Right atrium auricular region (tissue), 2 donors: ENCODE measurements at places on chromosomes 6 and 20. TPM values are rescaled to one million over a fixed set of nuclear protein-coding genes. Genes with fewer than 3 reads are reported as not detected.
A peak's percentile ranks its signal among the peaks of the same experiment; 100 is the strongest.

SLC32A1 gene
- not detected for total RNA-seq

FAM217B gene
- total RNA-seq = 7.9 TPM

SPATA25 gene
- 1.1 TPM for total RNA-seq

LAMA2 gene
- 166 TPM for total RNA-seq

CENPW gene
- total RNA-seq = not detected

OOEP gene
- not detected for total RNA-seq

C4A gene
- total RNA-seq = 175 TPM

TBXT gene
- not detected for total RNA-seq

C6orf52 gene
- total RNA-seq = not detected

CDH4 gene
- 0.94 TPM for total RNA-seq

ISM1 gene
- total RNA-seq = 0.59 TPM

DNA sequence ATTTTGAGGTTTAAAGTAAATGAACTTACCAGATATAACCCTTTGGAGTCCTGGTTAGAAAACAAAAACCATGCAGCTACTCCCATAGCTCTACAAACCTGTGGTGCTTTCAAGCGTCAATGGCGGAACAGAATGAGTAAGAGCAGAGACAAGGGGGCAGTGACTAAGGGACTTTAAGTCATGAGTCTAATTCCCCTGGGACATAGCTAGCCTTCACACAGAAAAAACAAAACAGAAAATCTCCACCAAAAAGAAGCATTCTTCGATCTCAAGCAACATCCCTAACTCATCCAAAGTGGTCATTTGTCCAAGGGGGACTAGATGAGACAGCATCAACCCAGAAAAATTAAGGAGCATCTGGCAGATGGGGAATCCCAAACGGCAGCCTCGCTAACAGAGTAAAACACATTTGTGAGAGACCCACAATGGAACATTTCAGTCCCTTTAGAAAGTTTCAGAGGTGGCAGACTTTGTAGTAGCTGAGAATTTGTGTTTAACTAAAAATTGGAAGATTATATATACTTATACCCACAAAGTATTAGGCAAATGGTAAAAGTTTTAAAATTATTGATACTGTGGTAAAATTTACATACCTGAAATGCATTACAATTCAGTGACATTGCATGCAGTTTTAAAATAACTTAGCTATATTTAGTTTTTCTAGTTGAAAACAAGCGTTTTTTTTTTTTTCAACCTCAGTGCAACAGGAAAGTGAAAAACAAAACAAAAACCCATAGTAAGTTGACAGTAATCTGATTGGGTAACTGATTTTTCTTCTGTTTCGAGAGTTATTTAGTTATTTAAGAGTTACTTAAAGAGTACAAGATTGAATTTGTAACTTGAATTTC lies 67.5 kb downstream of the KCNQ5 start:
- DNase-seq = no peak
- no peaks in the 10 kb centered on the region for H3K4me1 ChIP-seq
- H3K27ac ChIP-seq = no peak overlapping the region
- H3K27me3 ChIP-seq = no peaks in the 10 kb centered on the region
- no peaks in the 10 kb centered on the region for H3K36me3 ChIP-seq

- no peak overlapping the region for H3K4me3 ChIP-seq
- H3K4me1 ChIP-seq = no peaks in the 10 kb centered on the region
- no peak overlapping the region for H3K27ac ChIP-seq
- DNase-seq = no peak
These were observed 38.6 kb upstream of the KCNG1 start for GRCh38 chr20:51061418-51062045.

DNA sequence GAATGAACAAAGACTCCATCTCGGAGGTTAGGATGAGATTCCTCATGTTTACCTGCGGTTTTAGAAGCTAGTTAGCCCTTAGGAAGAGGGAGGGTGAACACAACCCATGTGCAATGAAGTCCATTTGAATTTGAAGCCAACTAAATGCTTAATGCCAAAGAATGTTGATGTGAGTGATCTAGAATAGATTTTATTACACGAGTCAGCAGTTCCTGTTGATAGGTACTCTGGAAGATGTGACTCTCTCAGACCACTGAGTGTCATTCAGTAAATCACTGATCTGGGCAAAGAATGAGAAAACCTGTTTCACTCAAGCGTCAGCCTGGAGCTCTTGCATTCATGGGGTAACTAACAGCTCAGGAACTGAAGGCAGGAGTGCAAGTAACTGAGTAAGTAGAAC lies 106.3 kb downstream of the TBC1D7 start:
- no peak overlapping the region for H3K4me3 ChIP-seq
- H3K4me1 ChIP-seq = peaks cover 8% of the 10 kb centered on the region
- no peak for DNase-seq
- H3K27ac ChIP-seq = no peak overlapping the region
- H3K27me3 ChIP-seq = no peaks in the 10 kb centered on the region

- no peaks in the 10 kb centered on the region for H3K36me3 ChIP-seq
- H3K27me3 ChIP-seq = no peaks in the 10 kb centered on the region
- no peak for DNase-seq
- peak overlapping the region; percentile 74 for H3K4me3 ChIP-seq
- peak overlapping the region; percentile 91 for H3K27ac ChIP-seq
These were observed 1.4 kb downstream of the BACH2 start for GRCh38 chr6:90294989-90295853.

DNA sequence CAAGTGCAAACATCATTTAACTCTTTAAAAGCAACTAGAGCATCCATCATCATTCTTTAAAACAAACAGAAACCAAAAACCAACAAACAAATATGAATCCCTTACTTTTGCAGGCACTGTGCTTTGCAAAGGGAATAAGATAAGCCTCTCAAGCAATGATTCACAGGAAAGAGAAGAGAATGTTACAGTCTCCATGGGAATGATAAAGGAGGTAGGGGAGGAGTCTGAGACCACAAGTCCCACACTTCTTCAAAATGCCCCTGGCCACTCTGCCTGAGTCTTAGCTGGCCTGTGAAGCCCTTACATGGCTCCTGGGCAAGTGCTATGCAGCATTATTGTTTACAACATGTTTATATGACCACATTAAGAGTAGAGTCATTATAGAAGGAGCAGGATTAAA lies 257.7 kb upstream of the MARCKS start:
- no peak for DNase-seq
- H3K4me3 ChIP-seq = no peak overlapping the region
- H3K4me1 ChIP-seq = no peaks in the 10 kb centered on the region
- H3K27ac ChIP-seq = no peak overlapping the region
- no peaks in the 10 kb centered on the region for H3K36me3 ChIP-seq
- no peaks in the 10 kb centered on the region for H3K27me3 ChIP-seq

DNA sequence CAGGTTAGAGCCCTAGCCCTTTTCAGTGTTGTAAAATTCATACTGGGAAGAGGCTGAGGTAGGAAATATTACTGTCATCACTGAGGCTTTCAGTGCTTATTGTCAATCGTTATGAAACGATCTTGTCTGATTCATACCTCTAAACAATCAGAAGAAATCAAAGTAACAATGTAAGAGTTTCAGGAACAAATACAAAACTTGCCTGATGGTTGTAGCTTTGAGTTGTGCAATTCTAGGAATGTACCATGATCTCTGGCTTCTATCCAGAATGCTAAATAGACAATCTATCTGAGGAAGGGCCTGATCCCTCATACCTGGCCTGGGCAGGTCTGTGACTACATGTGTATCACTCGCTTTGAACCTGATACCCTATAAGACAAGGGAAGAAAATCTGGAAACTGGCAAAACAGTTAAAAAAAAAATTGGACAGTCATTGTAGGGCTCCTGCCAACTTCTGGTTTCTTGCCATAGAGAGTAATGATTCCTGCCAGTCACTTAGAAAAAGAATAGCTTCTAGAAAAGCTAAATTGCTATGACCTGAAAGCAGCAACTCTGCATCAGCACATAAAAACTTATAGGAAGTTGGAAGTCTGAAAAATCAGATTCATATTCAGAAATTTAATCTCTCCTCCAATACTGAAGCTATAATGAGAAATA lies 234.7 kb downstream of the BTBD9 start:
- no peak for DNase-seq
- H3K27ac ChIP-seq = no peak overlapping the region
- H3K27me3 ChIP-seq = no peaks in the 10 kb centered on the region
- H3K4me1 ChIP-seq = peaks cover 12% of the 10 kb centered on the region

DNA sequence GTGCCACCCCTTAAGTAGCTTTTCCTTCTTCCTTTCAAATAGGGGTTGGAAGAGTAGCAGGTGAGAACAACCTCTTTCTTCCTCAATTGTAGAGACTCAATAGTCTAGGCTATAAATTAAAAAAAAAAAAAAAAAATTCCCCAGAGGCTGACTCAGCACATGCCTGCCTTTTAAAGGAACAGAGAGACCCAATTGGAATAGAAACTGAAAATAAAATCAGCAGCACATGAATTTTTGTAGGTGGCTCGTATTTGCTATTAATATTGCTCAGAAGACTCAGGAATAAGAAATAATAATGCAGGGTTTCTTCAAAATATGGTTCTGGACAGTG lies 19.3 kb downstream of the TOP1 start:
- H3K36me3 ChIP-seq = no peaks in the 10 kb centered on the region
- peak overlapping the region; percentile 49 for H3K27ac ChIP-seq
- H3K4me3 ChIP-seq = peak overlapping the region; percentile 21
- no peak for DNase-seq
- no peaks in the 10 kb centered on the region for H3K4me1 ChIP-seq

DNA sequence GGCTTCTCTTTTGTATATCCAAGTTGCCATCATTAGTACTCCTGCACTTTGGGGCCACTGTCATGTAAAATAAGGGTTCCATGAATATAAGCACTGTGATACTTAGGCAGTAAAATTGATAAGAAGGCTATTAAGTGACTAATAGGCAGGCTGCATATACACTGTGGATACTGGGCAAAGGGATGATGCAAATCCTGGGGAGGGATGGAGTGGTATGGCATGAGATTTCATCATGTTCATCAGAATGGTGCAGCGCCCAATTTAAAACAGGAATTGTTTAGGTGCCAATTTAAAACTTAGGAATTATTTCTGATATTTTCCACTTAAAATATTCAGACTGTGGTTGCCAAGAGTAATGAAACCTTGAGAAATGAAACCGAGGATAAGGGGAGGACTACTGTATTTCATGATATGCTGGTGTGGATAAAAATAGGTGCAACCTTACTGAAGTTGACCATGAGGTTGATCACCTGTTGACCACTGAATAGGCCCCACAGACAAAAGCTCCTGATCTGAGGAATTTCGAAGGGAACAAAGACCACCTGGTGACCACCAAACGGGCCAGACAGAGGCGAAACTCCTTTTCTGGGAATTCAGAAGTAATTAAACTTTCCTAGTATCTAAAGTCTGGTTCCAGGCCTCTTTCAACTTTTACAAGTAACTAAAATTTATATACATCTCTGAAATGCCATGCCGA lies 4.9 kb upstream of the TRIM39 start:
- no peak overlapping the region for H3K4me3 ChIP-seq
- peaks cover 34% of the 10 kb centered on the region for H3K4me1 ChIP-seq
- no peak overlapping the region for H3K27ac ChIP-seq
- DNase-seq = no peak

GRCh38 chr6:149443411-149444181 lies 41.2 kb downstream of the ZC3H12D start:
- no peak overlapping the region for H3K4me3 ChIP-seq
- H3K4me1 ChIP-seq = no peaks in the 10 kb centered on the region
- no peaks in the 10 kb centered on the region for H3K36me3 ChIP-seq
- DNase-seq = no peak

DNA sequence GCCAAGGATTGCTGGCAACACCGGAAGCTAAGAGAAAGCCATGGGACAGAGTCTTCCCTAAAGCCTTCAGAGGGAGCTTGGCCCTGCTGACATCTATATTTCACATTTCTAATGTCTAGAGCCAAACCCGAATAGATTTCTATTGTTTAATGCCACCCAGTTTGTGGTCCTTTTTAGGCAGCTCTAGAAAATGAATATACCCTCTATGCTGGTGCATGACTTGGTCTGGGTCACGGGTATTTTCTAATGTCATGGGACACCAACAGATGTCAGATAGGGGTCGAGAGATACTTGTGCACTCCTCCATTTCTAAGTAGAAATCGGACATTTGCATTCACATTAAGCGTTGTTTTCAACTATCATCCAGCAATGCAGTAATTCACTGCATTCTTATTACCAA lies 37.0 kb upstream of the SOX4 start:
- H3K4me3 ChIP-seq = no peak overlapping the region
- DNase-seq = no peak
- H3K27ac ChIP-seq = no peak overlapping the region

DNA sequence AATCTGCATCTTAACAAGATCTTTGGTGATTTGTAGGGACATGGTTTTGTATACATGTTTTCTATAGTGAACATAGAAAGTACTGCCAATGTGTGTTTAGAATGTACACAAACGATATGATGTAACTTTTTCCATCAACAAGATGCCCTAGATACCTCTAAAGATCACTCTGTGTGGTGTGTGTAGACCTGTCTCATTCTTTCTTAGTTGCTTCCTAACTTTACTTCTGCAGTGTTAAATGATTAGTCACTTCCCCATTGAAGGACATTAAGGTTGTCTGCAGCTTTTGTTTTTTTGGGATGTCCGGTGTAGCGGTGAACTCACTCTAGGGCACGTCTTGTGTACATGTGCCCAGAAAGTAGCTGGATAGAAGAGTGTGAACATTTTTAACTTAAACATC lies 35.9 kb downstream of the CDYL start:
- no peaks in the 10 kb centered on the region for H3K4me1 ChIP-seq
- no peak overlapping the region for H3K4me3 ChIP-seq
- no peaks in the 10 kb centered on the region for H3K36me3 ChIP-seq
- no peak for DNase-seq
- H3K27me3 ChIP-seq = no peaks in the 10 kb centered on the region

- no peak overlapping the region for H3K4me3 ChIP-seq
- no peaks in the 10 kb centered on the region for H3K27me3 ChIP-seq
- DNase-seq = peak; percentile 86
- peaks cover 5% of the 10 kb centered on the region for H3K36me3 ChIP-seq
- peaks cover 76% of the 10 kb centered on the region for H3K4me1 ChIP-seq
These were observed 19.4 kb downstream of the PKIG start for GRCh38 chr20:44601801-44602204.

- H3K4me1 ChIP-seq = no peaks in the 10 kb centered on the region
- no peaks in the 10 kb centered on the region for H3K36me3 ChIP-seq
- no peak for DNase-seq
- H3K4me3 ChIP-seq = no peak overlapping the region
- no peaks in the 10 kb centered on the region for H3K27me3 ChIP-seq
These were observed 182.3 kb downstream of the THBS2 start for GRCh38 chr6:169071394-169071793.

DNA sequence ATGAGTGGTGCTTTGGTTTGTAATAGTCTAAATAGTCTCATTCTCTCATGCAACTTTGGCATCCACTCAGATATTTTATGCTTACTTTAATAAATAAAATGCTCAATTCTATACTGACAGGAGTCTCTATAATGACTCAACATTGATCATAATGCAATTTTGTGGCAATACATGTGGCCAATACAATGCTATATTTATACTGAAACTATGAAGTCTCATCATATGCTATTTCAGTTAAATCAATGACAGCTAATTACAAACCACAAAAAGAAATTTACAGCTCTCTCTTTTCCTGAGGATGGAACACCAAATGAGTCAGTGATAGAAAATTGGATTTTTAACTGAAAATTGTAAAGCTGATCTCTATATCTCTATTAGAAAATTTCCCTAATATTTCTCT lies 77.1 kb downstream of the WASF1 start:
- no peaks in the 10 kb centered on the region for H3K36me3 ChIP-seq
- peaks cover 2% of the 10 kb centered on the region for H3K4me1 ChIP-seq
- H3K4me3 ChIP-seq = no peak overlapping the region
